Body of pancreas (tissue), 4 donors: ENCODE measurements at places on chromosomes 6 and 20. TPM values are rescaled to one million over a fixed set of nuclear protein-coding genes. Genes with fewer than 3 reads are reported as not detected.

GRCh38 chr6:112259337-112259675 lies 4.9 kb upstream of the LAMA4 start:
- H3K36me3 ChIP-seq, result no peaks in the 10 kb centered on the region
- peaks cover 4% of the 10 kb centered on the region for H3K4me1 ChIP-seq
- no peak for DNase-seq
- H3K27me3 ChIP-seq, result no peaks in the 10 kb centered on the region
- no peak overlapping the region for H3K27ac ChIP-seq
- H3K4me3 ChIP-seq, result no peak overlapping the region

- H3K27me3 ChIP-seq, result no peaks in the 10 kb centered on the region
- no peak overlapping the region for H3K27ac ChIP-seq
- H3K4me3 ChIP-seq, result no peak overlapping the region
- H3K4me1 ChIP-seq, result peaks cover 5% of the 10 kb centered on the region
Measured at GRCh38 chr6:39471954-39472659, 149.6 kb upstream of the KCNK16 start.

DNA sequence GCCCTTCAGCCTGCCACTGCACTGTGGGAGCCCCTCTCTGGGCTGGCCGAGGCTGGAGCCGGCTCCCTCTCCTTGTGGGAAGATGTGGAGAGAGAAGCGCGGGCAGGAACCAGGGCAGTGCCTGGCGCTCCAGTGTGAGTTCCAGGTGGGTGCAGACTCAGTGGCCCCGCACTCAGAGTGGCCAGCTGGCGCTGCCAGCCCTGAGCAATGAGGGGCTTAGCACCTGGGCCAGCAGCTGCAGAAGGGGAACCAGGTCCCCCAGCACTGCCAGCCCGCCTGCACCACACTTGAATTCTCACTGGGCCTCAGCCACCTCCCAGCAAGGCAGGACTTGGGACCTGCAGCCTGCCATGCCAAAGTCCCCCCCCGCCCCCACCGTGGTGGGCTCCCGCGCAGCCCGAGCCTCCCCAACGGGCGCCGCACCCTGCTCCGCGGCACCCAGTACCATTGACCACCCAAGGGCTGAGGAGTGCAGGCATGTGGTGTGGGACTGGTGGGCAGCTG lies 205.9 kb downstream of the CLVS2 start:
- DNase-seq, result no peak
- no peaks in the 10 kb centered on the region for H3K4me1 ChIP-seq
- H3K27me3 ChIP-seq, result no peaks in the 10 kb centered on the region
- H3K27ac ChIP-seq, result no peak overlapping the region
- no peak overlapping the region for H3K4me3 ChIP-seq

DNA sequence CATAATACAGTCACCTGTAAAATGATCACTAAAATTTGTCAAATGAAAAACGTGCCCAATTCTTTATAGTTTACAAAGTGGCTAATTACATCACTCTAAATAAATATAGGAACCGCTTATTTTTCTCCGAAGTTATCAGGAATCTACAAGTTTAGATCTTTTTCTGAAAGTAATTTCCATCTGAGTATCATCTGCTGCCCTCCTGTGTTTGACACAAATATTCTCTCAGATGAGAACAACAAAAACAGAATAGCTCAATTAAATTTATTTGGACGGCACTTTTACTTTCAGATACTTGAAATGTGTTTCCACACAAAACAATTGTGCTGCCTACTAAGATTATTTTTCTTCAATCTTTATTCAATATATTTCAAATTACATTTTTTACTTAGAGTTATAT lies 5.0 kb downstream of the SF3B5 start:
- no peak overlapping the region for H3K4me3 ChIP-seq
- H3K27me3 ChIP-seq, result no peaks in the 10 kb centered on the region
- peaks cover 16% of the 10 kb centered on the region for H3K4me1 ChIP-seq
- no peak overlapping the region for H3K27ac ChIP-seq

- H3K4me3 ChIP-seq, result no peak overlapping the region
- no peak overlapping the region for H3K27ac ChIP-seq
- no peaks in the 10 kb centered on the region for H3K27me3 ChIP-seq
Measured at GRCh38 chr6:52571099-52571755, 5.6 kb downstream of the TRAM2 start.

DNA sequence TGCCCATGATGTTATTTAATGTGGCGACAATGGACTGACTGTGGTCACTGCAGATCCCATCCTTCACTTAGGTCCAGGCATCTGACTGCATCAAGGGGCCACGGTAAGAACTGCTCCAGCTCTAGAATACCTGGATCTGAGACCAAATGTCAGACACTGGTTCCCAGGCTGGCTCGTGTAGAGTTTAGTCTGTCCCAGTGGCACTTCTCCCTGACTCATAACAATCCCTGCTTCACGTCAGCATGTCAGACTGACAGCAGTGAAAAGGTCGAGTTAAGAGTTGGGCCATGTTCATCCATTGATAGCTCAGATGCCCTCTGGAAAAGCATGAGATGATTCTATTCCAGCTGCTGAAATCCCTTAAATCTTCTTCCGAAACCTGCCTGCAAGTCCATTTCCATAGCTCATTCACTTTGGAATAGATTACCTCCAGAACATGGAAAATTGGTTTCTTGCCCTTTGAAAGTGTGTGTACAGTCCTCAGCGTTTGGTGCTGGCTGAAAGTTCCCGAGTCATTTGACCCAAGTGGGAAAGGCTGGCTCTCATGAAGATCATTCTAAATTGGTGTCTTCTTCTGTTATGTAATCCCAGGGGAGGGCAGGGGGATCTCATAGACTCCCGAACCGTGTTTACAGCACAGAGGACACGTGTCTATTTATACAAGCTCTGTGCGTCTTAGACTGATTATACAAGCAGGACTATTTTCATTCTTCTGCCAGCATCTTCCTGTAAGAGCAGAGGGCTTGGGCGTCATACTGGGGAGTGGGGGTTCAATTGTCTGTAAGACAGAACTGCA lies 160.8 kb downstream of the ZDHHC14 start:
- H3K36me3 ChIP-seq, result no peaks in the 10 kb centered on the region
- no peaks in the 10 kb centered on the region for H3K27me3 ChIP-seq
- H3K4me3 ChIP-seq, result no peak overlapping the region
- H3K27ac ChIP-seq, result no peak overlapping the region
- no peak for DNase-seq
- no peaks in the 10 kb centered on the region for H3K4me1 ChIP-seq

MYB gene
- not detected for total RNA-seq

MYO6 gene
- total RNA-seq, result 29.7 TPM

GRCh38 chr20:23667666-23668065 lies 21.2 kb downstream of the CST4 start:
- no peak for DNase-seq
- no peaks in the 10 kb centered on the region for H3K27me3 ChIP-seq
- H3K4me3 ChIP-seq, result no peak overlapping the region
- H3K27ac ChIP-seq, result no peak overlapping the region
- no peaks in the 10 kb centered on the region for H3K4me1 ChIP-seq
- no peaks in the 10 kb centered on the region for H3K36me3 ChIP-seq

OR2H2 gene
- total RNA-seq, result not detected

DNA sequence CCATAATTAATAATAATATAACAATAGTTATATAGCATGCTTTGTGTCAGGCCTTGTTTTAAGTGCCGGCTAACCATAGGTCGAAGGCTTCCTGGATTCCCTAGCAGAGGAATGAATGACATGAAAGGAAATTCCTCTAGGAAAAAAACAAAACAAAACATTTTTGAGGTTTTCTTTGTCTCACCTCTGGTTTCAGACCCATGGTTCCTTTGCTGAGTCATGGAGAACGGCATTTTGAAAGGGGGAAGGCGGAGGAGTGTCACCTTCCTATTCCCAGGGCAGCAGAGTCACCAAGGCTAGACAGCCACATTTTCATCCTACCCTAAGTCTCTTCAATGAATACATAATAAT lies 25.3 kb upstream of the CCND3 start:
- DNase-seq, result no peak
- no peak overlapping the region for H3K27ac ChIP-seq
- no peak overlapping the region for H3K4me3 ChIP-seq
- no peaks in the 10 kb centered on the region for H3K36me3 ChIP-seq
- no peaks in the 10 kb centered on the region for H3K27me3 ChIP-seq

TMEM14B gene
- 49.3 TPM for total RNA-seq

STAU1 gene
- total RNA-seq, result 50.4 TPM

DNA sequence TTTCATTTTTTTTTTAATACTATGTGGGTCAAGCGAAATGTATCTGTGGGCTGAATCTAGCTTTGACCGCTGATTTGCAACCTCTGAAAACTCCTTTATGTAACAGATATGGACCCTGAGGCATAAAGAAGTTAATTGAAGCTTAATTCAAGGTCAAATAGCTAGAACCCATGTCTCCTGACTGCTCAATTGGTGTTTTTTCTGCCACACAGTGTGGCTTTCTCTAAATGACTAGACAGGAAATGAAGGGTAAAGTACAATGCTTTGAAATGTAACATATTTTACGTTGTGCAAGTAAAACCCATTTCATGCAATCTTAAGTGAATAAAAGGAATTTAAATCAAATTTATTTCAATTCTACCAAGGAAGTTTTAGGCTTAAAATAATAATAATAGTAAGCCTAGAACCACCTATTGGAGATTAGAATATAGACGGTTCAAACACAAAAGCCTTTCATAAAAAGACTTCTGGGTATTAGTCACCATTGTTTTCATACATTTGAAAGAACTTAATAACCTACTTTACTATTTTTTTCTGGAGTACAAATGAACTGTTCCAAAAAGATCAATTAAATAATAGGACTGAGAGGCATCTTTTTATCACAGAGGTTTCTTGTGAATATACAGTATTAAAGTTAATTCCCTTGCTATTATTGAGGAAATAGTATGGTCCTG lies 279.8 kb downstream of the EPHA7 start:
- no peaks in the 10 kb centered on the region for H3K4me1 ChIP-seq
- no peak overlapping the region for H3K4me3 ChIP-seq
- H3K27me3 ChIP-seq, result no peaks in the 10 kb centered on the region
- no peaks in the 10 kb centered on the region for H3K36me3 ChIP-seq
- H3K27ac ChIP-seq, result no peak overlapping the region

DNA sequence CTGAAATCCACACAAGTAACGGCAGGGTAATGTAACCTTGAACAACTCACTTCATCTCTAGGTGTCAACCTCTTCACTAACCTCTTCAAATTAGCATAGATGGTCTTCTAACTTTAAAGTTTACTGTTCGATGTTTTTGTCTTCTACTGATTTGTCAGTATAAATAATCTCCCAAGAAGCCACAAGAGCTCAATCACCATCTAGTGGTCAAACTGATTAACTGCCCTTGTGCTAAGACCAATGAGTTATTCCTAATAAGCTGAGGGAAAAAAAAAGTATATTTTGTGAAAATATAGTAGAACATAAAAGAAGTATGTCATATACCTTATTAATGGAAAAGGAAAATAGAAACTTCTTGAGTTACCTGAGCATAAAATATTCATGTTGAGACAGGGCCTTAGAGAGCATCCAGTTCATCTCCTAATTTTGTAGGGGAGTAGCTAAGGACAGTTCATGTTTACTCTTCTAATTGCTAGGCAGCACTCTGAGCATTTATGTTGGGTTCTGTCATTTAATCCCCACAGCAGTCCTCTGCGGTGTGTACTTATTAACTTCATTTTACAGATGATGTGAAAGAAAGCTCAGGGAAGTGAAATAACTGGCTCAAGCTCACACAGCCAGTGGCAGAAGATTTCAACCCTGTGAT lies 317.1 kb downstream of the ESR1 start:
- H3K27me3 ChIP-seq, result no peaks in the 10 kb centered on the region
- DNase-seq, result no peak
- H3K27ac ChIP-seq, result no peak overlapping the region
- H3K36me3 ChIP-seq, result peaks cover 9% of the 10 kb centered on the region
- no peaks in the 10 kb centered on the region for H3K4me1 ChIP-seq

GRCh38 chr6:121143476-121143875 lies 190.8 kb downstream of the TBC1D32 start:
- H3K27ac ChIP-seq, result no peak overlapping the region
- H3K27me3 ChIP-seq, result no peaks in the 10 kb centered on the region
- H3K36me3 ChIP-seq, result no peaks in the 10 kb centered on the region
- no peak for DNase-seq

MOG gene
- not detected for total RNA-seq

CALHM6 gene
- total RNA-seq, result 1.3 TPM

DNA sequence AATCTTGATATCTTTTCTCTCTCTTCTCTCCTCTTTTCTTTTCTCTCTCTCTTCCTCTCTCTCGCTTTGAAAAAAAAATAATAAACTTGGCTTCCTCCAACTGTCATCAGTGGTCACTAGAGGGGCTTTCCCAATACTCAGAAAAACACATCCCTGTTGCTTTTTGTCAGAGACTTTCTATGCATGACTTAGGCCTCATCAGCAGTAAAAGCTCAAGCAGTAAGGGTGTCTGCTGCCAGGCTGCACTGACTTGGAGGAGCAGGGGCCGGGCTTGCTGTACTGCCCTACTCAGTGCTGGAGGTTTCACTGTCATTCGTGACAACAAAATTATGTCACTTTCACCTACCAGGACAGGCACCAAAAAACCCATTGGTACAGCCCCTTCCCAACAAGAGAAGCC lies 272.0 kb downstream of the ADGB start:
- DNase-seq, result no peak
- H3K27me3 ChIP-seq, result no peaks in the 10 kb centered on the region
- no peak overlapping the region for H3K27ac ChIP-seq
- H3K4me3 ChIP-seq, result no peak overlapping the region
- H3K36me3 ChIP-seq, result no peaks in the 10 kb centered on the region
- peaks cover 12% of the 10 kb centered on the region for H3K4me1 ChIP-seq

- no peak overlapping the region for H3K4me3 ChIP-seq
- H3K36me3 ChIP-seq, result no peaks in the 10 kb centered on the region
- H3K27ac ChIP-seq, result no peak overlapping the region
- DNase-seq, result no peak
- no peaks in the 10 kb centered on the region for H3K4me1 ChIP-seq
Measured at GRCh38 chr6:101259505-101259904, 134.0 kb upstream of the GRIK2 start.

DNA sequence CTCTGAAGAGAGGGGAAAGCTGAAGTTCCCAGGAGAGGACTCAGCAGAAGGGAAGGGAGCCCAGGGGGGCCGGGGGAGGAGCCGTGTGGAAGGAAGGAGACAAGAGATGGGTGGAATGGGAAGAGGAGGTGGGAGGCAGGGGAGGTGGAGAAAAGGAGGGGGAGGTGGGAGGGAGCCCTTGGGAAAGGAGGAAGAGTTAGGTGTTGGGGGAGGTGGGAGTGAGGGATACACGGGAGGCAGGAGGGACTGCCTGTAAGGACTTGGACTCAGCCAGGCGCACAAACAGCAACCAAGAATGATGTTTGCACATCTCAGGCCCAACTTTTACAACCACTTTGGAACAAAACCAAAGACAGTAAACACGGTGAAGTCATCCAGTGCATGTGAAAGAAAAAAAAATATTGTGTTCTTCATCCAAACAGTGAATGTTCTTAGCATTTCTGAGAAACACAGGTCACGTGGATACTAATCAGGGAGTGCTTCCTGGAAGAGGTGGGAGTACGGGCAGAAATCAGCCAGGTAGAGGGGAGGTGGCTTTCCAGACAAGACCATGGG lies 17.4 kb upstream of the LSM14B start:
- no peak for DNase-seq
- no peak overlapping the region for H3K4me3 ChIP-seq
- H3K27ac ChIP-seq, result no peak overlapping the region
- no peaks in the 10 kb centered on the region for H3K4me1 ChIP-seq
- no peaks in the 10 kb centered on the region for H3K36me3 ChIP-seq

GRCh38 chr6:118017301-118017848 lies 110.3 kb downstream of the SLC35F1 start:
- H3K27me3 ChIP-seq, result no peaks in the 10 kb centered on the region
- no peaks in the 10 kb centered on the region for H3K4me1 ChIP-seq
- H3K36me3 ChIP-seq, result no peaks in the 10 kb centered on the region
- H3K4me3 ChIP-seq, result no peak overlapping the region
- no peak for DNase-seq
- H3K27ac ChIP-seq, result no peak overlapping the region

GRCh38 chr20:2361035-2361593 lies 19.6 kb upstream of the TGM6 start:
- H3K27ac ChIP-seq, result no peak overlapping the region
- no peak for DNase-seq
- no peaks in the 10 kb centered on the region for H3K27me3 ChIP-seq
- H3K4me1 ChIP-seq, result no peaks in the 10 kb centered on the region
- no peaks in the 10 kb centered on the region for H3K36me3 ChIP-seq

TRIM15 gene
- not detected for total RNA-seq
